ENCODE measurements at places on chromosomes 1 and 21.

- H3K27ac ChIP-seq, result no peak overlapping the region
- H3K27me3 ChIP-seq, result no peaks in the 10 kb centered on the region
- no peaks in the 10 kb centered on the region for H3K4me1 ChIP-seq
- peaks cover 52% of the 10 kb centered on the region for H3K36me3 ChIP-seq
- no peak overlapping the region for H3K4me3 ChIP-seq
- DNase-seq, result peak; percentile 60
These were observed 51.2 kb downstream of the DIP2A start for GRCh38 chr21:46509741-46510502.

DNA sequence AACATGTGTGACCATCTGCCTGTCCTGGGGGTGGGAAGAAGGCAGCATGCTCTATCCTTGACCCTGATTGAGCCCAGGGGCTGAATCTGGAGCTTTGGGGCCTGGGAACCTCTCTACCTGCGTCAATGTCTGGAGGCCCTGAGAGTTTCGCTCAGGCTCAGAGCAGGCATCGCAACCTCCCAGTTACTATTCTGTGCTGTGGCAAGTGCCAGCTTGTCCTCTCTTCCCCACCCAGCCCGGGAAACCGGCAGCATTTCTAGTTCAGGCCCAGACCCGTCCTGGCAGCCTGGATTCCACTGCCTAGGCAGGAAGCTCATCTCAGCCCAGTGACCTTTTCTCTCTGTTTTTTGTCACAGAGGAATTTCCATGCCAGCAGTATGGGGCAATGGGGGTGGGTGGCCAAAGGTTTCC, 10.0 kb upstream of the IRF6 start:
- H3K4me1 ChIP-seq, result peaks cover 29% of the 10 kb centered on the region
- peak overlapping the region; percentile 91 for H3K27ac ChIP-seq
- peak overlapping the region; percentile 44 for H3K4me3 ChIP-seq
- no peaks in the 10 kb centered on the region for H3K27me3 ChIP-seq
- H3K36me3 ChIP-seq, result peaks cover 10% of the 10 kb centered on the region

GRCh38 chr1:173328961-173329360, 121.8 kb upstream of the TNFSF4 start:
- no peaks in the 10 kb centered on the region for H3K27me3 ChIP-seq
- H3K27ac ChIP-seq, result no peak overlapping the region
- H3K4me3 ChIP-seq, result no peak overlapping the region

- H3K4me1 ChIP-seq, result no peaks in the 10 kb centered on the region
- no peak overlapping the region for H3K27ac ChIP-seq
- no peak overlapping the region for H3K4me3 ChIP-seq
These were observed 3.1 kb downstream of the C1orf162 start for GRCh38 chr1:111476761-111477309.

DNA sequence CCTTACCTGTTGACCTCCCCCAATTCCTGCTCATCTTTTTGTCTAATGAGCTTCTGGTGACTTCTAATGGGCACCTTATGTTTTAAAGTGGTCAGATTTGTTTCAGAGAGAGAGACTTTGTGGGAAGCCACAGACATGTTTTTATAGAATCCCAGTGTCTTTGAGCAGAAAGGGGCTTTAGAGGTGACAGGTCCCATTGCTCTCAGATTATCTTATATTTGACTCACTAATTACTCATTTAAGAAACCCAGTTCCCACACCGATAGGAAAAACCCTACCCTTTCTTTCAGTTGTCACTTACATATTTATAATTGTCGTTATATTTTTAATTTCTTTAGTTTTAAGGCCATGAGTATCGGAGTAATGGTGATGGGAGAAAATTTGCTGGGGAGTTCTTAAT, 215.5 kb downstream of the CAMTA1 start:
- no peaks in the 10 kb centered on the region for H3K36me3 ChIP-seq
- DNase-seq, result no peak
- no peaks in the 10 kb centered on the region for H3K4me1 ChIP-seq
- no peak overlapping the region for H3K4me3 ChIP-seq
- H3K27ac ChIP-seq, result no peak overlapping the region
- peaks cover 81% of the 10 kb centered on the region for H3K27me3 ChIP-seq

- no peaks in the 10 kb centered on the region for H3K27me3 ChIP-seq
- no peak overlapping the region for H3K27ac ChIP-seq
- no peaks in the 10 kb centered on the region for H3K4me1 ChIP-seq
These were observed 187.8 kb upstream of the LHX8 start for GRCh38 chr1:74946388-74946787.

DNA sequence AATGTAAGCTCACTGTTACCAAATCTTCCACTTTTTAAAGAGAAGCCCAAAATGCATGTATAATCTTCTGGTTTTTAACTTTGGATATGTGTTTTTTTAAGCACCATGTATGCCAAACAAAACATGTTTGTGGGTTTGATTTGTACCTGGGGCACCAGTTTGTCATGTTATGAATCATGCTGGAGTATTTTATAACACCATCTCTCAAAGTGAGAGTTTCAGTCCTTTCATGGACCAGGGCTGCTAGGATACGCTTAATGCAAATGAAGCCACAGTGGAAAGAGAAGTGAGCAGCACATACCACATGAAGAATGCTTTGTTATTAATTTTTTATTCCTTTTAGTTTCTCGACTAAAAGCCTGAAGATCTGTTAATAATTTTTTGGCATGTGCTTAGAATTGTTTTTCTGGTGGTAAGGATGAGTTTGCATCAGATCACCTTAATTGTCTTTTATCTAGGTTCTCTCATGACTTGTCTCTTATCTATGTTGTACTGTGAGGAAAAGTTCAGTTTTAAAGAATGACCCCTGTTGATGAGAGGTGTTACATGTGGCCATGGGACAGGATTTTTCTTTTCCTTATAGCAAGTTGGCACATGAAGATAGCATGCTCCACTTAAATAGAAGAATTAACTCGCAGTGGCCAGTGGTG, 2.0 kb upstream of the RABGAP1L start:
- H3K4me1 ChIP-seq, result peaks cover 47% of the 10 kb centered on the region

DNA sequence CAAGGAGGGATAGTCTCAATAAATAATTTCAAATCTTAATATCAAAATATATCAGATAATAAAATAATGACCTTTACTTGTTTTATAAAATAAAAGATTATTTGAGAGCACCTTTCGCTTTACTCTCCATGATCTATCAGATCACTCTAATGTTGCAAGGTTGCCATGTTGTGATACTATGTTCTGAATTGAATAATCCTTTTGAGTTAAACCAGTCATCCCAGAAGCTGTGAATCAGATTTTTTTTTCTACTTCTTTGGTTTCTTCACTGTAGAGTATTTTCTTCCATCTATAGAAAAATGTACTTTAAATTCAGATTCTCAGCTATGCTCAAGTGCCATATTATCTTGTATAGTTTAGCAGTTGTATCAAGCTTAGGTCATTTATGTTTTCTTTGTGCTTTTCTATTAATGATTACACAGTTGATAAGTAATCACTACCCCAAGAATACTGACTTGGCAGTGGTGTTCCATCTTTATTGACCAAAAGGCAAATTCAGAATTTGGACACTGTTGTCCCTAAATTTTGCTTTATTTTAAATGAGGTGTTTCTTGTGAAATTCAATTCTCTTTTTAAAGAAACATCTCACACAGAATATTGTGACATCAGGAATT, 32.9 kb downstream of the BRDT start:
- no peaks in the 10 kb centered on the region for H3K27me3 ChIP-seq
- H3K36me3 ChIP-seq, result no peaks in the 10 kb centered on the region
- H3K27ac ChIP-seq, result no peak overlapping the region

GRCh38 chr1:200072636-200073285, 45.3 kb downstream of the NR5A2 start:
- no peak overlapping the region for H3K4me3 ChIP-seq
- H3K4me1 ChIP-seq, result peaks cover 13% of the 10 kb centered on the region
- H3K27ac ChIP-seq, result no peak overlapping the region
- DNase-seq, result no peak
- no peaks in the 10 kb centered on the region for H3K36me3 ChIP-seq
- H3K27me3 ChIP-seq, result no peaks in the 10 kb centered on the region
